Activated gamma-delta T cell treated with anti-CD3 and anti-CD28 coated beads, Interleukin-2, amount 50 U/mL, for 16 hours (primary cell): ENCODE measurements at places on chromosomes 4 and X.

GRCh38 chrX:18888281-18888680, 95.6 kb downstream of the PHKA2 start:
- DNase-seq = no peak

- no peak for DNase-seq
These were observed 153.1 kb downstream of the AFAP1 start for GRCh38 chr4:7786517-7786916.

GRCh38 chr4:101169044-101170014, 178.0 kb downstream of the PPP3CA start:
- DNase-seq = peak; percentile 22

GRCh38 chr4:184802697-184803015, 23.1 kb downstream of the ACSL1 start:
- DNase-seq = no peak

DNA sequence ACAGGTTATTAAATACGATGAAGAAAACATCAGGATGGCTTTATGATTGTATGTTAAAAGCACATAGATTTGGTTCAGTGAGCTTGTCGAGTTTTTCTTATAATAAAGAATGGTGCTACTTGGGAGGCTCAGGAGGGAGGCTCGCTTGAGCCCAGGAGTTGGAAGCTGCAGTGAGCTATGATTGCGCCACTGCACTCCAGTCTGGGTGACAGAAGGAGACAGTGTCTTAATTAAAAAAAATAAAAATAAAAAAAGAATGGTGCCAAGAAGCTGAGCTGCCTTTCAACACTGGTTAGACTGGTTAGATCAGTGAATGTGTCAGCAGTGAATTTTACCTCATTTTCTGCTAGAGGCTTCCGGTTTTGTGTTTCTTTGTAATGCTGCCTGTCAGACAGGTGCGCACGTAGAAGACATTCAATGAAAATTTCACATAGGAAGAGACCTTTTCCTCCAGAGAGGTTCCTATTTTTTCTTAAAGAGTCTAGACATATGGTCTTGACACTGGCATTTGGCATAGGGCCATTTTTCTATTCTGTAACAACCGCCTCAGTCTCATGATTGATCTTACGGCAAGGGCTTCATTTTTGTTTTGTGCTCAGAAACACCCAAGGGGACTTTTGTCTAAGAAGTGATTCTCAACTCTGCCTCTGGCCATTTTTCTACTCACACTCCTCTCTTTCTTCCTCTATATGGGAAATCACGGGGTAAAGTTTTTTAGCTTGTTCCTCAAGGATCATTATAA, 15.0 kb upstream of the ARSF start:
- no peak for DNase-seq
